Heart left ventricle (tissue), 16 donors: ENCODE measurements at places on chromosomes 1 and 21.

GRCh38 chr1:228870041-228870713 is 134.9 kb downstream of the RHOU start:
- DNase-seq = no peak

DNA sequence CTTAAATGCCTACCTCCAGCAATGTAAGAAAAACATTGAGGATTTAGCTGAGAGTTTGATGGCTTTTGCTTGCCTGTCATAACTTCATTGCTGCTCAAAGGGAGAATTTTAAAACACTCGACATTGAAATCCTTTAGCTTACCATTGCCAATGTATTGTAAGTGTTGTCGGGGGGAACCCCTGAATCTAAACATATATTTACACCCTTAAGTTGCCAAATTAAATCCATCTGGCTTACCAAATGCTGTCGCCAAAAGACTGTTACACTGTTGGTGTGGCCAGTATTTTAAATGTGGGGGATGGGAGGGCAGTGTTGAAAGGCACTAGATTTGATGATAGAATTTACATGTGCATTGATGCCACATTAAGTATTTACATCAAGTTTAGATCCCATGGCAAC is 24.9 kb upstream of the C1orf105 start:
- no peak for DNase-seq

GRCh38 chr1:205330150-205330549 is 8.6 kb upstream of the NUAK2 start:
- no peak for DNase-seq

DNA sequence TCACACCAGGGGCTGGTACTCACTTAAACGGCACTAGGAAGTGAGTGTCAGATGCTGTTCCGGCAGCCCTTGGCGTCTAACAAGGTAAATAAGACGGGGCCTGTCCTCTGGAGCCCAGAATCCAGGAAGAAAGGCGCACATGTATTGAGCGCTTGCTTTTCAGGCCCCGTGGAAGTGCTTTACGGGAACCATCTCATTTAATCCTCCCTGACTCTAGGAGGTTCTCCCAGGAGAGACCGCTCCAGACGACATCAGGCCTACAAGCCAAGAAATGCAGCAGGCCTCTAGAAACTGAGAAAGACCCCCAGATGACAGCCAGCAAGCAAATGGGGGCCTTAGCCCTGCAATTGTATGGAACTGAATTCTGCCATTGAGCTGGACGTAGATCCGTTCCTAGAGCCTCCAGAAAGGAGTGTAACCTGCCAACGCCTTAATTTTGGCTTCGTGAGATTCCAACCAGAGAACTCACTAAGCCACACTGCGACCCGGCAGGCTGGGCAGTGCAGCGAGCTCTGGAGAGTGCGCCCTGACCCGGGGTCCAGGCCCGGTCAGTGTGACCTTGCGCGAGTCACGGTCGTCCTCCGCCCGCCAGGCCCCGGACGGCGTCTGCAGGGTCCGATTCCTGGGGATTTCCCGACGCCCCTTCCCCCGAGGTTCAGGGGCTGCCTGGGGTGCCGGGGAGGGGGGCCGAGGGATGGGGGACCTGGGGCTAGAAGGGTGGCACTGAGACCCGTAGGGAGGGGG is 532 bp upstream of the MANEAL start:
- DNase-seq = no peak

- DNase-seq = no peak
Measured at GRCh38 chr1:89553157-89553556, 28.5 kb downstream of the LRRC8B start.

- DNase-seq = peak; percentile 60
Measured at GRCh38 chr1:2378441-2378851, 12.9 kb downstream of the MORN1 start.
